Osteoblast (primary cell): ENCODE measurements at places on chromosomes 3 and 15. TPM values are rescaled to one million over a fixed set of nuclear protein-coding genes. Genes with fewer than 3 reads are reported as not detected.

Gene RNU6-1
- total RNA-seq = not detected in 2 replicates

Gene ZBED2
- under 0.01 TPM in 1 of 2 replicates, not detected in the other for total RNA-seq

Gene GNAT1
- total RNA-seq = not detected in 2 replicates

Gene GOLGA6L10
- total RNA-seq = 1.4 and 1.5 TPM in 2 replicates

Gene XYLB
- total RNA-seq = 10.1 and 12.4 TPM in 2 replicates
